CD4-positive, alpha-beta T cell treated with Interleukin-6 for 4 hours (primary cell): ENCODE measurements at places on chromosomes 16 and 17.
A peak's percentile ranks its signal among the peaks of the same experiment; 100 is the strongest.

- no peak for DNase-seq
Measured at GRCh38 chr17:4574448-4575045, 9.8 kb upstream of the SMTNL2 start.

DNA sequence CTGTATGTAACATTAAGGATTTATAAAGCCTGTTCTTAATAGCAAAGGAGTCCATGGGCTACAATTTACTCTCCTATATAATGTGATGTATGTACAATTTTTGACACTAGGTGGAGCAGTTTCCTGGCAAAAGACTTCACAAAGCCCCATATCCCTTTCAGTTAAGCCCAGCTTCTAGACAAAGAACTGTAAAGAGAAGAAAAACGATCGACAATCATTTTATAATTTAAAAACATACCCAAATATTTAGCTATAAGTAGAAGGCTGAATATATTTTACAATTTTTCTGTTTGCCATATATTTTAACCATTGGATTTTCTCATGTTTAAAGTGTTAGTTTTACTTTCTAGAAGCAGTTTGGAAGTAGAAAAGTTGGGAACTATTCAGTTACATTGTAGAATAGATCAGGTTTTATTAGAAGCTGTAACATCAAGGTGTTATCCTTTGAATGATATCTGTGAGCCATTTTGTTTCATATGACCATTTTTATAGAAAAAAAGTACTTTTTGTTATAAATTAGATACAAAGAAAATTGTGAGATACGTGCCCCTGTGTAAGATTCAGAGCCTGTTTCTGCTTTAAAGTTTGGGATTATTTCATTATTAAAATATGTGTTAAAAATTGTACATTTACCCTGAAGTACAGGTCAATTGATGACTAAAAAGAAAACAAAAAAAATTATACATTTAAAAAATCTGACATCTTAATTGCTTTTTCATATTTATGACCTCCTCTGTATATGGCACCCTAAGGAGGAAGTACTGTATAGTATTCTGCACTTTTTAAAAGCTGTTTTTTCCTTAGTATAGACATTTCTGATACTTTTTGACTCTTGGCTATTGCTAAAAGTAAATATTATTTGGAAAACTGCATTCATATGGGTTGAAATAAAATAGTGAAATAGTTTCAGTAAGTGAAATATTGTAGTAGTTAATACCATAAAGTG, 46.3 kb downstream of the VMP1 start:
- peak; percentile 40 for DNase-seq

- no peak for DNase-seq
Measured at GRCh38 chr16:4239020-4239419, 2.9 kb downstream of the SRL start.

GRCh38 chr17:1324201-1324771, 44.8 kb downstream of the TRARG1 start:
- DNase-seq, result peak; percentile 29

GRCh38 chr16:53501216-53501859, 1.7 kb downstream of the AKTIP start:
- DNase-seq, result no peak

DNA sequence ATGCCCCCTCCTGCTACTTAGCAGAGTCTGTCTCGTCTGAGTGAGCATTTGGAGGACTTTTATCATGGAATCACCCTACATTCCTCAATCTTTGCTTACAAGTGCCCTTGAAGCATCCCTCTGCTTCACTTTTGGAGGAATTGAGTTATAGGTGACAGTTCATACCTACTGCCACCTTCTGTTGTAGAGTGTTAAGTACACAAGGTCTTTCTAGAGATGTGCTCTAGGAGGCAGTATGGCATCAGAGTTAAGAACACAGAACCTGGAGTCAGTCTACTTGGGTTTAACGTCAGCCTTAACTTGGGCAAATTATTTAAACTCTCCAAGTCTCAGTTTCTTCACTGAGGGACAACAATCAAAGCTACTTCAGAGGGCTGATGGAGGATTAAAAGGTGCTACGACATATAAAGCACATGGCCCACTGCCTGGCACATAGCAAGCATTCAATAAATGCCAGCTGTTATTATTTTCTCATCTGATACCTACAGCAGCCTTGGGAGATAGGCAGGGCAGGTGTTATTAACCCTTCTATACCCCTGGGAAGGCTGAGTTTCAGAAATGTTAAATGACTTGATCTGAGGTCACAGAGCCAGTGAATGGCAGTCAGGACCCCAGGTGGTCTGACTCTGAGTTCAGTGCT, 62.2 kb downstream of the UTP18 start:
- DNase-seq, result no peak

GRCh38 chr17:49497148-49498028, 2.3 kb downstream of the NGFR start:
- DNase-seq, result peak; percentile 16

DNA sequence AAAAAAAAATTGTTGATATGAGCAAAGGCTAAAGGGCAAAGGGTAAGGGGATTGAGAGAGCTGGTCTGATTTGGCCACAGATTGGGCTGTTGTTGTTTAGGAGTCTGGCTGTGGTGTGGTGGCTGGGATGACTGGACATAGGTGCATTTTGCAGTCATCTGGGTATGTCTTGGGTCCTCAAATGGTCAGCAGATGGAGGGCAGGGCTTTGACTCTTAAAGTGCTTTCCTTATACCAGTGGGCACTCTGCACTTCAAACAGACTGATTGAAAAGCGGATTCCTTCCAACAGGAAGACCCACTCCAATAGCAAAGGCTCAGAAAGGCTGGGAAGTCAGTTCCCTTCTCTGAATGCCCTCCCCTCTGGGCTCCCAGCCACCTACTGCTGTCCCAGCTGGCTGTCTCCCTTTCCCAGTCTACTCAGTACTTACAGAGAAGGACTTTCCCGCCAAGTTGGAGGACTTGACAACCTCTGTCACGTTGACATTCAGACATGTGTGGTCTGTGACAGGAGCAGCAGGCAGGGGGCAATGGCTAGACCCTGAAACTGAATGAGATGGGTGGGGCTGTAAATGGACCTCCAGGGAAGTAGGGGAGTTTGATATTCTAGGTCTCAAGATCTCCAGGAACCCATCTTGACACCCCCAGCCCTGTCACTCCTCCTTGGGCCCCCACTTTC, 19.6 kb upstream of the MFSD6L start:
- no peak for DNase-seq

GRCh38 chr16:1769402-1770300, 1.7 kb downstream of the NME3 start:
- DNase-seq, result no peak

DNA sequence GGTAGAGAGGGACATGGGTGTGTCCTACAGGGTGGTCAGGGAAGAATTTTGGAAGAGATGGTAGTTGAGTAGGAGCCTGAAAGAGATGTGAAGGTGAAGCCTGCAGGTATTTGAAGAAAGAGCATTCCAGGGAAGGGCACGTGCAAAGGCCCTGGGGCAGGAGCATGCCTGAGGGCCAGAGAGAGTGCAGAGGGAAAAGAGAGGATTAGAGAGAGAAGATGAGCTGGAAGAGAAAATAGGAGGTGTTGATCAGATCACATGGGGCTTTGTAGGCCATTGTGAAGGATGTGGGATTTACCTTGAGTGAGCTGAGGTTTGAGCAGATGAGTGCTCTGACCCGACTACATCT, 455.0 kb downstream of the HAPSTR1 start:
- no peak for DNase-seq

- no peak for DNase-seq
Measured at GRCh38 chr17:38416840-38417209, 11.4 kb upstream of the ARHGAP23 start.

- DNase-seq, result peak; percentile 58
Measured at GRCh38 chr16:50509521-50510341, 38.5 kb upstream of the NKD1 start.
